ENCODE measurements at places on chromosomes 1 and 21.

DNA sequence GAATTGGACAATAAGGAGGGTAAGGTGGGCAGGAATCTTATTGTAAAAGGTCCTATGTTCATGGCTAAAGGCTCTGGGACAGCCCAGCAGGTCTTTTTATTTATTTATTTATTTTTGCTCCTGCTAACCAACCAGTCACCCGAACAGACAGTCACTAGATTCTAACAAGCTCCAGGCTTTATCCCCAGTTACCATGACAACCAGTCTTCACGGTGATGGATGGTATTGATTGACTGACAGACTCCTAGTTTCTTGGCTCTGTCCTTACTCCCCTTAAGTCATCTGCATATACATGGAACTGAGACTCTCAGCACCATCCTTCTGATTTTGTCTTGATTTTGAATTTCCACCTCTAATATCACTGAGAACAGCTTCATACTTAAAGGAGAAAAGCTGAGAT, 44.3 kb downstream of the C8A start:
- DNase-seq, result no peak

DNA sequence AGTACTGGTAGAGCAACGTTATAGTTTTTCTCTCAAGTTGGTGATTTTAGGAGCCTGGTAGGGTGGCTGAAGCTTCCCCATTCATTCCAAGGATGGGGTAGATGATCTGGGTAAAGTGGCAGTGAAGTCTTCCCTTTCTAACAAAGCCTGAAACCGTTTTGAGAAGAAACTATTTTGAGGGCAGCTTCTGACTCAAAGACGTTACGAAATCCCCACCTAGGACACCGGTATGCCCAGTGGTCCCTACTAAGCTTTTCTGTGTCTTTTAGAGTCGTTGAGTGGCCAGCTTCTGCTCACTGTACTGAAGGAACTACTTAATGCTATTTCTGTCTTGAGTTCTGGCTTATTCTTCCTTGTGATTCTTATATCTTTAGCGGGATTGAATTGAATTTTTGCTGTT, 1.4 kb downstream of the WDTC1 start:
- DNase-seq, result no peak

DNA sequence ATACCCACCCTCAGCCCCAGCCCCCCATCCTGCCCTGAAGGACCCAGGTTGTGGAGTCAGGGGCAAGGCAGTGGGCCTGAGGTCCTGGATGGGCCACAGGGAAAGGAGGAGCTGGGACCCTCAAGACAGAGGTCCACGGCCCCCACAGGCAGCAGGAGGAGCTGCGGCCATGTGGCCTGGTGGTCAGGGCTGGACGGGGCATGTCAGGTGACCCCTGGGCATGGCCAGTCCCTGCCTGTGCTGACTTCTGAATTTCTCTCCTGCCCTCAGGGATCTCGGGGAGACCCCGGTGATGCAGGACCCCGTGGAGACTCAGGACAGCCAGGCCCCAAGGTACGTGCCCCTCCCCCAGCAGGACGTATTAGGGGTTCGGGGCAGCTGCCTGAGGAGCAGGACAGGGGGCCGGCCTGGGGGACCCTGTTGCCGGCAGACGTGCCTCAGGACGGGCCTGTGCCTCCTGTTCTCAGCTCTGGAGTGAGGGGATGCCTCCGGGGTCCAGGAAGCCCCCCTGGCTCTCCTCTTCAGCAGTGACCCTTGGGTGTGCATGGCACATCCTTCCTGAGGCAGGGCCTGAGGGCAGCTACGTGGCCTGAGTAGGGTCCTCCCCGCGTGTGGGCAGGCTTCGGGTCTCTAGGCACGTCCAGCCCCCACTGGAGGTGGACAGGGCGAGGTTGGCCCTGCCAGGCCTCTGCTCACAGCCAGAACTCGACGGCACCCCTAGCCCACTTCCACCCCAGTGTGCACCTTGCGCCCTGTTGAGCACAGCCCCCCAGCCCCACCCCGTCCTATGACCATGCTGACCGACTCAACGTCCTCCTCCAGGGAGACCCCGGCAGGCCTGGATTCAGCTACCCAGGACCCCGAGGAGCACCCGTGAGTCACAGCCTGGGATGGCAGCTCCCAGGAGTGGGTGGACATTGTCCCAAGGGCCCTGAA, 23.6 kb downstream of the COL6A2 start:
- no peak for DNase-seq

DNA sequence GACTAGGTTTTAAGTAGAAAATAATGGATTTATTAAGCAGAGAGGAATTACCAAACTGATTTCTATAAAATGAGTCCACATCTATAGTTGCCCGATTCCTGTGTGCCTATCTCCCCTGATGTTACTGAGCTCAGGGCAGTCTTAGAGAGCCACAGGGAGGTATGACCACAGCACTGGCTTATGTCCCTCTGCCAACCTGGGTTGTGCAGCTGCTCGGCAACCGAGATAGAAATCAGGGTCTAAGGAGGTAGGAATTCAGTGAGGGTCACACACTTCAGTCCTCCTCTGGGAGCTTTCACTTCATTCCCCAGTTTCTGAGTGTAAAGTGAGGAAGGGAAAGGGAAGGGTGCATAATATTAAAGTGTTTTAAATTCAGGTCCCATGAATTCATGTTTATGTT, 386.8 kb downstream of the KCNH1 start:
- DNase-seq, result no peak

DNA sequence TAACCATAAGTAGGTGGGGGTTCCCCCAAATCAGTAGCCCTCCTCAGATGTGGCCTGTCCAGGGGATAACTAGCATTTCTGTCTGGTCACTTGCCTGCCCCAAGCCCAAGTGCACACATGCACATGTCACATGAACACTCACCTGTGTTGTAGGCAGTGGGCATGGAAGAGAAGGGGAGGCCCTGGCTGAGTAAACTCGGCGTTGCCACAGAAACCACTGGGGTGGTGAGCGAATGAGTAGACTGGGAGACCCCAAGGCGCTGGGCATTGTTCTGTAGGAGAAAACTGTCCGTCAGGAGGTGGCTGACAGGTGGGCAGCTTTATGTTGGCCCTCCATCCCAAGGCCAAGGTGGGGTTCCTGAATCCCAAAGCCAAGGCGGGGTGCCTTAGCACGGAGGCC, 25.6 kb downstream of the MEF2D start:
- no peak for DNase-seq

GRCh38 chr1:53419034-53419433, 40.2 kb upstream of the DMRTB1 start:
- DNase-seq, result no peak

GRCh38 chr1:224588515-224588914, 27.6 kb upstream of the CNIH3 start:
- no peak for DNase-seq

GRCh38 chr21:44880405-44881197, 7.1 kb upstream of the PTTG1IP start:
- DNase-seq, result no peak

- DNase-seq, result no peak
Observed at GRCh38 chr1:235502601-235503402, 1.4 kb downstream of the B3GALNT2 start.

- no peak for DNase-seq
Observed at GRCh38 chr1:245110406-245110805, 44.4 kb upstream of the KIF26B start.

DNA sequence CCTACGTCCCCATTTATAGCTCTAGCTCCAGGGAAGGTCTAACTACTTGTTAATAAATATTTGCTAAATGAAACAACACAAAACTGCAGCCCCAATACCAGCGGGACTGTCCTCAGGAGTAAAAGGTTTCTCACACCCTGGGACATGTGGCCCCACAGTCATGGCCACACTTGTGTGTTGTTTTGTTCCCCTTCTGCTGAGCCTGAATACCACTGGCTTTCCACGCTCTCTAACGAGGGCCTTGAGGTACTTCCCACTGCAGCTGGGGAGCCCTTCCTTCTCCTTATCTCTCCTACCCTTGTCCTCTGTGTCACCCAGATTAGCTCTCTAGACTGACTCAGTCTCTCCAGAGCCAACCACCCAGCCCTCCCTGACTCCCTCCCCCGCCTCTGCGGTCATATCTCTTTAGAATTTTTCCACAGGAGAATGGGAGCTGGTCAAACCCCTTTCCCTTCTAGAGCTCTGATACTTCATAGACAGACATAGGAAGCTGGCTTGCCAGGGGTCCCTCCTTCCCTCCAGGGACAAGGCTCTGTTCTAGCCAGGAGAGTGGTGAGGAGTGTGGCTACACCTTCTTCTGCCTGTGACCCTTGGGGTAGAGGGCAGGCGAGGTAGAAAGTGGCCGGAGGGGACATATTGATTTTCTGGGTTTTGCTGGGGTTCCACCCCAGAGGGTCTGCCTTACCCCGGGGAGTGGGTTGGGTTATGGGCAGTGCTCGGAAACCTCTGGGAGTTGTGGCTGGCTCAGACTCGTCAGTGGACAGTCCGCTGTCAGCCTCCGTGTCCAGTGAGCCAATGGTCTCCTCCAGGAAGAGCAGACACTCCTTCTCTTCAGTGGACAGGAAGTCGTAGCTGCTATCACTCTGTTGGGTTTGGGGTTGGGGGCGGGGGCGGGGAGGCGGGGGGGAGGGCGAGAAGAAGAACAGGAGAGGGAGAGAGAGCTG, 8.1 kb downstream of the C1orf116 start:
- DNase-seq, result no peak

DNA sequence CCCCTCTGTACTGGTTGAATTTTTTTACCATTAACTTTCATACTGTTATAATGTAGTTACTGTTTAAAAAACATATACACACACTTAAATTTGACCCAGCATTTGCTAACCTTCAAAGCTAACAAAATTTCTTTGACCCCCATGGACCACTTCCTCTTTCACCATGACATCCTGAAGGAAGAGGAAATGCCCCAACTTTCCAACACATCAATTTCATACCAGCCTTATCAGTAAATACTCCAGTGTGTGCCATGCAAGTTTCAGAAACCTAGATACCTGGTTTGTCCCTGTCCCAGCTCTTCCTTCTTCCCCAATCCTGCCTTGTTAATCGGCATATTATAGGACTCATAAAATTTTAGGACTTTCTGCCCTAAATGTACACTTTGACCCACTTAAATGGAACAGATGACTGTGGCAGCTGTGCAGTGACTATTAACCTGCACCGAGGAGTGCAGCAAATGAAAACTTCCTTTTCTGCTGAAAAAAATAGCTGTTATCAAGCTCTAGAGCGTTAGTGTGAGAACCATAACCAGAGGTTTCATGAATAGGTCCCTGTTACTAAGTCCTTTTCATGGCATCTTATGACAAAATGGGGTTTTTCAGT, 54.1 kb downstream of the DTL start:
- DNase-seq, result no peak

GRCh38 chr21:37367703-37368540, 1.3 kb downstream of the DYRK1A start:
- no peak for DNase-seq

DNA sequence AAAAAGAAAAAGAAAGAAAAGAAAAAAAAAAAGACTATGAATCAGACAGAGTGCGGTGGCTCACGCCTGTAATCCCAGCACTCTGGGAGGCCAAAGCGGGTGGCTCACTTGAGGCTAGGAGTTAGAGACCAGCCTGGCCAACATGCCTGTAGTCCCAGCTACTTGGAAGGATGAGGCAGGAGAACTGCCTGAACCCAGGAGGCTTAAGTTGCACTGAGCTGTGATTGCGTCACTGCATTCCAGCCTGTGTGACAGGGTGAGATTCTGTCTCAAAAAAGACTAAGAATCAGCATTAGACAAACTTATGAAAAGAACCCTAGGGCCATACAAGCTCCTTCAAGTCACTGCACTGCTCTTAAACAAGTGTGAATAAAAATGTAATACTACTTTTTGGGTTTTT, 16.9 kb downstream of the PSMB4 start:
- DNase-seq, result no peak

DNA sequence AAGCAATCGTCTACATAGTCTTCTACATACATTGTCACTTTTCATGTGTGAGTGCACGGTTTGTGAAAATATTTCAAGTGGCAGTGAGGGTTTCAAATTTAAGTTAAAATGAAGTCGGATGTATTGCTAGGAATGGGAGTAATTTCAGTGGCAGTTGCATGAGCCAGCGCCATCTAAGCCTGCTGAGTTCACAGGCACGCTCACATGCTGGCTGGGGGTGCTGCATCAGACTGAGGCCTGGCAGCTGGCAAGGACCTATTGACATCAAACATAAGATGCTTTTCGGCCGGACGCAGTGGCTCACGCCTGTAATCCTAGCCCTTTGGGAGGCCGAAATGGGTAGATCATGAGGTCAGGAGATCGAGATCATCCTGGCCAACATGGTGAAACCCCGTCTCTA, 80.7 kb downstream of the UBE4B start:
- no peak for DNase-seq

DNA sequence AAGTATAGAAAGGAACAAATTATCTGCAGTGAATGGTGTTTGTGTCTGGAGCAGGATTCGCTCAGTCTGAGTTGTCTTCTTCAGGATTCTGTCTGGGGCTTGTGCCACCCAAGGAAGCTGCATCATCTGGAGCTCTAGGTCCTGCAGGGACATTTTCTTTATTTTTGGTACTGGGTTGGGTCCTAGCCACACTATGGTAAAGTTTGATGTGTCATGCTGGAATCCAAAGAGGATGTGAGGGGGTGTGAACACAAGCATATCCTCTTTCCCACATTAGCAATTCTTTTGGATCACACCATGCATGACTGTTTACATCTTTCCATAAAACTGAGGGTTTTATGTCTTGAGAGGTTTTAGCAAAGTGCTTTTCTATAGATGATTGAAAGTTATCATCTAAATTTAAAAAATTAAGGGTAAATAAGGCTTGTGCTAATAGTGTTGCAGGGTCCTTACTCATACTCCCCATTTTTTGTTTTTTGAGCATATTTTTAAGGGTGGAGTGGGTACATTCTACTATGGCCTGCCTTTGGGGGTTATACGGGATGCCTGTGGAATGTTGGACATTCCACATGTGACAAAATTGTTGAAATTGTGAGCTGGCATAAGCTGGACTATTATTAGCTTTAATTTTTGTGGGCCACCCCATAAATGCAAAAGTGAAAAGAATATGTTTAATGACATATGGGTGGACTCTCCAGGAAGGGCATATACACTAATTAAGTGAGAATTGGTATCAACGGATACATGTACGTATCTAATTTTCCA, 152.0 kb upstream of the HMCN1 start:
- DNase-seq, result no peak

DNA sequence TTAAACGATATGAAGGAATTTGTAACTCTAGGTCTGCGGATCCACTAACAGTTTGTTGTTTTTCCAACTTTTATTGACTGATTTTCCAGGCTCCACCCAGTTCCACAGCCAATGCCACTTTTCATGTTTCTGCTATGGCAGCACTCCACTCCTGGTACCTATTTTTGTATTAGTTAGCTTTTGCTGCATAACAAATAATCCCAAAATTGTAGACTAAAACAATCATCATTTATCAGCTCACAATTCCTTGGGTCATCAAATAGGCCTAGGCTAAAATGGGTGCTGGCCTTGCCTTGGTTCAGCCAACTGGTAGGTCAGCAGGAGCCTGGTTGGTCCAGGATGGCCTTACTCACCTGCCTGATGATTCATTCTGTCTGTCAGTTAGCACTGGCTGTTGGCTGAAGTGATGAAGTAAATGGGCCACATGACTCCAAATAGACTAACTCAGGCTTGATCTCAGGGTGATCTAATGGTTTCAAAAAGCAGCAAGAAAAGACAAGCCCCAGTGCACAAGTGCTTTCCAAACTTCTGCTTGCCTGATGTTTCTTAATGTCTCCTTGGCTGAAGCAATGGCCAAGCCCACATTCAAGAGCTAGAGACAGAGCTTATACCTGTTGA, 3.2 kb upstream of the C8B start:
- no peak for DNase-seq

GRCh38 chr1:242189591-242189990, 190.7 kb upstream of the MAP1LC3C start:
- no peak for DNase-seq

Data from mucosa of gallbladder (tissue), 1 donor.